Mammary epithelial cell (primary cell): ENCODE measurements at places on chromosomes 6 and 20. TPM values are rescaled to one million over a fixed set of nuclear protein-coding genes. Genes with fewer than 3 reads are reported as not detected.

- DNase-seq, result no peak
Observed at GRCh38 chr20:62029296-62029695, 36.4 kb downstream of the TAF4 start.

DNA sequence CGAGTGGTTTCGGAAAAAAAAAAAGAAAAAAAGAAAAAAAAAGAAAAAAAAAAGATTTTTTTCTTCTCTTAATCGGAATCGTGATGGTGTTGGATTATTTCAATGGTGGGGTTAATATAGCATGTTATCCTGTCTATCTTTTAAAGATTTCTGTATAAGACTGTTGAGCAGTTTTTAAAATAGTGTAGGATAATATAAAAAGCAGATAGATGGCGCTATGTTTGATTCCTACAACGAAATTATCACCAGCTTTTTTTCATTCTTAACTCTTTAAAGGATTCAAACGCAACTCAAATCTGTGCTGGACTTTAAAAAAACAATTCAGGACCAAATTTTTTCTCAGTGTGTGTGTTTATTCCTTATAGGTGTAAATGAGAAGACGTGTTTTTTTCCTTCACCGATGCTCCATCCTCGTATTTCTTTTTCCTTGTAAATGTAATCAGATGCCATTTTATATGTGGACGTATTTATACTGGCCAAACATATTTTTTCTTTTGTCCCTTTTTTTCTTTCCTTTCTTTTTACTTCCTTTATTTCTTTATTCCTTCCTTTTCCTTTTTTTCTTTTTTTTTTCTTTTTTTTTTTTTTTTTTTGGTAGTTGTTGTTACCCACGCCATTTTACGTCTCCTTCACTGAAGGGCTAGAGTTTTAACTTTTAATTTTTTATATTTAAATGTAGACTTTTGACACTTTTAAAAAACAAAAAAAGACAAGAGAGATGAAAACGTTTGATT lies 3.6 kb downstream of the SOX4 start:
- peak; percentile 48 for DNase-seq

DNA sequence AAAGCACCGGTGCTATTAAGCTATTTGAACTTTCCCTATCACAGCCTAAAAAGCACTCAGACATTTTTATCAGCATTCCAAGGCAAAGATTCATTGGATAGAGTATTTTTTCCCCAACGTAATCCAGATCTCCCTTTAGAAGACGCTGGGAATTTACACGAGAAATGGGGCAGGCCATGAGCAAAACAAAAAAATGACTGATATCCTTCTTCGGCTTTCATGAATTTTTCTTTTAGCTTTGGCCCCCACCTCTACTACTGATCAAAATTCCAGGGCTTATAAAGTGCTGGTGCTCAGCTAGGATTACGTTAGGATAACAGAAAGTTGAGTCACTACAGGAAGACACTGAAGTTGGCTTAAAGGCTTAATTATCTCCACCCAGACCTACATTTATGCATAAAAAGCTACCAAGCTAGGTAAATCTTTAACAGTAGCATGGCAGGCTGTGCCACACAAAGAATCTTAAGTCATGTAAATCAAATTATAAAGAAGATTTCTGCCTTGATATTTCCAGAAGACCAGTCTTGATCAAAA lies 418.5 kb upstream of the BTBD3 start:
- DNase-seq, result no peak

DNA sequence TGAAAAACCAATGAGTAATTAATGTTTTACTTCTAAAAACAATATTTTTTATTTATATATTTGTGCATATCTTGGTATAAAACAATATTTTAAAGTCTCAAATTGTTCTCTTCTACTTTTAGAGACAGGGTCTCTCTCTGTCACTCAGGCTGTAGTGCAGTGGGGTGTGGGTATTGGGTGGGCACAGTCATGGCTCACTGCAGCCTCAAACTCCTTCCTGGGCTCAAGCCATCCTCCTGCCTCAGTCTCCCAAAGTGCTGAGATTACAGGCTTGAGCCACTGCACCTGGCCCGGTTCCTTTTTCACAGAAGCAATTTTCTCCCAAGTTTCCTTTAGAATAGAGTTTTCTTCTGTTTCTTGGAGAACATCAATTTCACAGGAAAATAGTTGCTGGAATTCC lies 102.8 kb downstream of the TMEM242 start:
- DNase-seq, result no peak

- peak; percentile 51 for DNase-seq
Observed at GRCh38 chr6:56953597-56954402, 1.1 kb upstream of the BEND6 start.

DNA sequence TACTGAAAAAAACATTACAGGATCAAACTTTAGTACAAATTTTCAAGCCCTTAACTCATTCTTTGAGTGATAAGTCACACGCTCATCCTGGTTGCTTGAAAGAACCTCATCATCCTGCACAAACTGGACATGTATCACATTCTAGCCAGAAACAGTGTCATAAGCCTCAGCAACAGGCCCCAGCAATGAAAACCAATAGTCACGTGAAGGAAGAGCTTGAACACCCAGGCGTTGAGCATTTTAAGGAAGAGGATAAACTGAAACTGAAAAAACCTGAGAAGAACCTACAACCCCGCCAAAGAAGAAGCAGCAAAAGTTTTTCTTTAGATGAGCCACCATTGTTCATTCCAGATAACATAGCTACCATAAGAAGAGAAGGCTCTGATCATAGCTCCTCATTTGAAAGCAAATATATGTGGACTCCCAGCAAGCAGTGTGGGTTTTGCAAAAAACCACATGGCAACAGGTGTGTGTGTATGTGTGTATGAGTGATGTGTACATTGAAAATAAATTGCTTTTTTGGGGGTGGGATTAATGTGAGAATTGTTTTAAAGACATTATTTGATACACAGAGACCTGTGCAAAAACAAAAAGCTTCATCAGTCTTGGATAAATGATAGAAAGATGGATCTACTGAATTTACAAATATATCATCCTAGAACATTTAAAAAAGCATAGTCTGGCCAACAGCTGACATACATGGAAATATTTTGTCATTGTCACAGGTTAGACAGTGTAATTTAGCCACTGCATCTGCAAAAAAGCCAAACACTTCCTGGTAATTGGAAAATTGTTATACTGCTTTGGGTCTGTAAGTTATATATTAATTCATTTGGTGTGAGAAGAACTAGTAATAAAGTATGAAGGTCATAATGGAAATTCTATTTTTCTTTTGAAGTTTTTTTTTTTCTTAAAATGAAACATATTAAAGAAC lies 50.1 kb downstream of the PHF3 start:
- no peak for DNase-seq

GRCh38 chr6:125728739-125729138 lies 20.7 kb upstream of the HEY2 start:
- no peak for DNase-seq

DNA sequence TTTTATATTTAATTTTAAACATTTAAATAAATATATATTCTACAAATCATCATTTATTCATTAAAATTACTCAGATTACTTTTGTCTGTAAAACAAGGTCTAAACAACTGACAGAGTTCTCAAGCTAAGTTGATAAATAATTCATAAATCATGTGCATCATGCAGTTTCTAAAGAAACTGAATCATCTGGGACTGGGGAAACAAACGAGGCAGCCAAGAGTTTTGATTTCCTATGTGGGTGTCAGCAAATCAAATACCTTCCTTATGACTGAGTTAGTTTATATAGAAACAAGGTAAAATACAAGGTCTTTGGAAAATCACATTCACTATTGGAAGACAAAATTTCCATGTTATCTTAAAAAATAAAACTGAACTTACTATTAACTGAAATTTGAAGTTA lies 149.9 kb upstream of the BEND6 start:
- DNase-seq, result peak; percentile 83

DNA sequence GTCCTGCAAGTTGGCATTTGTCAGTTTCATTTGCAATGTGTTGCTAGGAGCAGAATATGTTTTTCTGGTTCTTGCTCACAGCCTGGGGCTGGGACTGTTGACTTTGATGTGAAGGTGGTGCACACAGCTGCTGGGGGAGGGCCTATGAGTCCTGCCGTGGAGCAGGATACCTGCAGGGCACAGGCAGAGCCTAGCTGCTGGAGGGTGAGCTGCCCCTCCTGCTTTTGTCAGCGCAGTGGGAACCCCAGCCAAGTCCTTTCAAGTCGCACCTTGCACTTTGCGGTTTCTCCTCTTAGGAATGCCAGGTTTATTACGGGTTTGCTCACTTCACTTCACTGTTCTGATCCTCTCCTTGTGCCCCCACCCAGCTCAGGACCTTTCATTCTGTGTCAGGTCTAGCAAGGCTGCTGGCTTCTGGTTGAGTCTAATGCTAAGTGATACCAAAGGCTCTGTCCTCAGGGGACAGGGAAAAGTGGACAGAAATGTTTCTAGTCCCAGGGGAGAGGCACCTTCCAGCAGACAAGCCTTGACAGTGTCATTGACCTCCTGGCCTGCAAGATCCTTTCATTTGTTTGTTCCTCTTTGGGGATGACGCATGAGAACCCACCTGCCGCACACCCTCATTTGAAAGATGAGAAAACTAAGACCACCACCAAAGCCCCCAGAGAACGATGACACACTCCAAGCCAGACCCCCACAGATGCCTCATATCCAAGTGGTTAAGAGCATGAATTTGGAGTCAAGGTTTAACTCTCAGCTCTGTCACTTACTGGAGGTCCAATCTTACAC lies 2.7 kb upstream of the SPO11 start:
- DNase-seq, result peak; percentile 95

- DNase-seq, result no peak
Observed at GRCh38 chr6:54285595-54285994, 22.6 kb upstream of the TINAG start.

DEF6 gene
- 12.8 TPM for total RNA-seq

- no peak for DNase-seq
Observed at GRCh38 chr6:139763468-139764210, 389.2 kb upstream of the CITED2 start.

DNA sequence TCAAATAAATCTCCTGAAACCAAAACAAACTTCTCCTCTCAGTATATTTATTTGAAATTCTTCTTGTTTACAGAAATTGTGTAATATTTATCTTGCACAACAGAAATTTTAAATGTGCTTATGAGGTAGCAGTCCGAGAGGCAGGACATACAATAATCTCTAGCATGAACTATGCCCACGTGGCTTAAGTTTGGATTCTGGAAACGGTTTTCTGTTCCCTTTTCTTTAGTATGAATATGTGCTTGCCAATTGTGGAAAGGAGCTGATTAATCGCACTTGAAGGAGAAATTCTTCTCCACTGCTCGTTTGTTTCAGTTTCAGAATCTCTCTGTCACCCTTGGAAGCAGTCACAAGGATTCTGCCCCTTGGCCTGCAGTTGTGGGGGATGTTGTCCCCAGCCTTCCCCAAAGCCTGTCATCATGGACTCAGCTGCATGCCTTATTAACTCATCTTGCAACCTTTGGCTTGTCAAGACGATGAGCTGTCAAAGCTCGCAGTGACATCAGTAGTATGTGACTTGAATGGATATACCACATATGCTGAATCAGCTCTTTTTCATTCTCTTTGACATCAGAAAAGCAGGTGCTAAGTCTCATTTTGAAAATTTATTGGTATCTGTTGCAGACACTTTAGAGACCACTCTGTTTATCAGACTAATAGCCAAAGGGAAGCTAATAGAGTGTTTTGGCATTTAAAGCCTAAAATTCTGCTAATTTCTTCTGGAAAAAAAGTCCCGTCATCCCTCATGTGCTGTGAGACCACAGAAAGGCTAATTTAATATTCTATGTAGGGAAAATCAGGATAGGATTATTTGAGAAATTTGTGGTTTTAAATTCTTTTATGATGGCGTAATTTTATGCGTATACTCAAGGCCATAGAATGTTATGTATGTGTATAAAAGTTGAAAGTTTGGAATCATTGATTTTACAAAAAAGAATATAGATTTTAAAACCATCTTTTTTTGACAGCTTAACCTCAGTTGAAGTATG lies 186.8 kb downstream of the ARID1B start:
- DNase-seq, result peak; percentile 6

- DNase-seq, result no peak
Observed at GRCh38 chr20:61883857-61884393, 181.8 kb downstream of the TAF4 start.

HSPA1L gene
- total RNA-seq, result 0.37 and 0.42 TPM in 2 replicates

CALHM5 gene
- 0.05 TPM in 1 of 2 replicates, not detected in the other for total RNA-seq

- DNase-seq, result peak; percentile 52
Observed at GRCh38 chr6:132736239-132736638, 21.5 kb downstream of the VNN2 start.

CALHM4 gene
- not detected in 2 replicates for total RNA-seq

PTK6 gene
- total RNA-seq, result 0.83 TPM

SAMD5 gene
- 2.9 TPM in 2 replicates for total RNA-seq

DNA sequence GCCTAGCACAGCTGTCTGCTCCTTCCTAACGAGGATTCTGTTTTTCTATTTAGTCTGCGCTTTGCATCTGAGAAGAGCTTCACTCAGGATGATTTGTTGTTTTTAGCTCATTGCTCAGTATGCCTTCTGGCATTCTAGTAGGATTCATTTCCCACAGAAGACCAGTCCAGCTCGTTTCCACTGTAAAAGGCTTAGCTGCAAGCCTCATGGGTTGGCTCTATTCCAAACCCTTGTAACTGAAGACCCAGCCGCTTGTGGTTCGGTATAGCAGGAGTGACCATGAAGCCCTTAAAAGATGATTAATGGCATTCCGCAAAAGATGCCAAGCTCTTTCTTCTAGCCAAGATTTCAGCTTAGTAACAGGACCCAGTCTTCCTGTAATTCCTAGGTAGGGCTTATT lies 7.2 kb downstream of the ADGRF1 start:
- DNase-seq, result peak; percentile 99

DNA sequence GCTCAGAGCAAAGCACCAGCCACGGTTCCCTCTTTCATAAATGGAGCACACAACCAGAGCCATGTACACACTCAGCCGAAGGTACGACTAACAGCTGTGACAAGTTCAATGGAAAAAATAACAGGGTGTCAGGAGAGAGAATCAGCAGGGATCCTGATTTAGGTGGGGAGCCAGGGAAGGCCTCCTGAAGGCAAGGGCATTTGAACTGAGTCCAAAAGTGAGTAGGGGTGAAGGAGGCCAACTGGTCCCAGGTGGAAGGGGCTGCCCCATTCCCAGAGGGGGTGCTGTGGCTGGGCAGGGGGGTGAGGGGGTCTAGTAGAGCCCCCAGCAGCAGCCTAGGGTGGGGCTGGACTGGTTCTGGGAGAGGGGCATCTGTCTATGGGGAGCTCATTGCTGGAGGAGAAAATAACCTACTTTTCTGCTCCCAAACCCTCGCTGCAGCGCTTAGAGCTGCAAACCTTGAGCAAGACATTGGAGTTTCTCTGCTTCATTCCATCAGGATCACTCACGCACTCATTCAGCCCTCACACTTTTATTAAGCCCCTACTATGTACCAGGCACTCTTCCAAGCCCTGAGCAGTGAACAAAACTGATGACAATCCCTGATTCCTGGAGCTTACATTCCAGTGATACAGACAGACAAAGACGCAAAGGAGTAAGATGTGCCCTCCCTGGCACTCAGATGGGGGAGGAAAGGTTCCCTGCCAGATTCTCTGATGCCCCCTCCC lies 113.5 kb downstream of the TOX2 start:
- no peak for DNase-seq
